ENCODE measurements at places on chromosomes 7 and 10. TPM values are rescaled to one million over a fixed set of nuclear protein-coding genes. Genes with fewer than 3 reads are reported as not detected.

Gene TMED4
- total RNA-seq: 263 TPM

Gene STEAP4
- total RNA-seq: not detected

GRCh38 chr7:37287131-37287855, 161.4 kb downstream of the ELMO1 start:
- DNase-seq: no peak

DNA sequence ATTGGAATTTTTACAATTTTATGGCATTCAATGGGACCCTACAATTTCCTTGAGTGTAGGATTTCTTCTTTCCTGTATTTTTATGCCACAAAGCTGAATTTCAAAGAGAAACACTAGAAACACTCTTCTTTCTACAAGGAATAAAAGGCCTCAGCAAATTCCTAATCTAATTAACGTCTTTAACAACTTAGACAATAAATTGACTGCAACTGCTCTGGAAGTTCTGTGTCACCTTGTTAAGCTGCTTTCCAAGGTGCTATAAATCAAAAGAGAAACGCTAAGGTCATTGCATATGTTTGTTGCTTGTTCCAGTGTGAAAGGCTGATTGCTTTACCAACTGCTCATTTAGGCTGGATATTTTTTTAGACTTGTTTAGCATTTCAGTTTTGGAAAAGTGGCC, 182.2 kb downstream of the POLR1F start:
- no peak for DNase-seq

All from RPMI7951 (cell line).